Stimulated activated CD4-positive, alpha-beta T cell treated with anti-CD3 and anti-CD28 coated beads, TNF-alpha, amount 100 ng/mL, for 48 hours (primary cell): ENCODE measurements at places on chromosomes 2 and 18.

- no peak for DNase-seq
Observed at GRCh38 chr2:138333121-138333520, 168.4 kb upstream of the SPOPL start.

DNA sequence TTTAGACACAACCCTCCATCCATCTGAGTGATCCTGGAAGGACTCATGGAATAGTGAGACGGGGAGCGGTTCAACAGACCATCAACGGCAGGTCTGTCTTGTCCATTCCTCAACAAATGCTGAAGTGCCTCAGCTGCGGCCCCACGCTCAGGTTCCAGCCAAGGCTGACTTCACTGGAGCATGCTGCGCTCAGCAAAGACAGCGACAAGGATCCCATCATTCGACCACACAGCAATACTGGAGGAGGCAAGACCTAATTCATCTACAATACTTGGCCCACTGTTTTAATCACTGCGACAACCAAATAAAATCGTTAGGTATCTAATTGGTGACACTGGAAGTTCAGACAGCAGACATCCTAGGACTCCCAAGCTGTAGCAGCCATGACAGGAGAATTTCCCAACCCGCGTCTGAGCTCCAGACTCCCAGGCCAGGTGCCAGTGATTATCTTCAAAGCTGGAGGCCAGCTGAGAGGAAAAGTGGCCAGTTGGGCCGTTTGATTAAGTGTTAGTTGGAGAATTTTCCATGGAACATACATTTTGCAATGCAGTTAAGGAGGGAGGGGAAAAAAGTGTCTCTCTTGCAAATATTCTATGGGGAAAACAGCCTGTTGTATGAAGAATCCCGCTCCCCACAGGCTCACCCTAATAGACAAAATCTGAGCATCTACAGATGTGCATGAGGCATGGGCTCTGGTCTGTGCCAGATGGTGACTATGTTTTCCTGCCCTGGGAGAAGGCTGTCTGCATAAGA is 92.5 kb upstream of the SLC35G4 start:
- no peak for DNase-seq

DNA sequence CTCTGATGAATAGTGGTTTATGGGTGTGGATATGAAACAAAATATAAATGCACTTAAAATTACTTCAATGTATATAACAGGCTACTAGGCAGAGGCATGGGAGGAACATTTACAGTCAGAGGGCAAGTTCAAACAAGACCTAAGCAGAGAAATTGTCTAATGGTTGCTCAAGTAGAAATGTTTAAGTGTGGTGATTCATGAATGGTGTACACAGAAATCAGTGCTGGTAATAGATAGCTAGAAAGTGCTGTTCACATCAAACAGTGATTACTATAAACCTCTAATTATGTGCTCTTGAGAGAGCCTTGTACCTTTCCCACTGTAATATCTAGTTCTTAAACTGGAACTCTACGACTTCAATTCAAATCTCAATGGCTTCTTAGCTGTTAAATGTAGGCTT is 485.1 kb downstream of the NRXN1 start:
- DNase-seq: no peak

GRCh38 chr18:44900627-44901026 is 219.9 kb downstream of the SETBP1 start:
- no peak for DNase-seq

GRCh38 chr2:15693926-15694588 is 102.4 kb downstream of the DDX1 start:
- no peak for DNase-seq

GRCh38 chr2:66030553-66030952 is 404.4 kb upstream of the MEIS1 start:
- DNase-seq: no peak

GRCh38 chr2:11159574-11160170 is 4.4 kb downstream of the SLC66A3 start:
- DNase-seq: no peak

GRCh38 chr2:174341995-174342685 is 7.4 kb downstream of the SP9 start:
- DNase-seq: no peak

- DNase-seq: no peak
Observed at GRCh38 chr2:130300258-130300969, 42.3 kb upstream of the IMP4 start.

DNA sequence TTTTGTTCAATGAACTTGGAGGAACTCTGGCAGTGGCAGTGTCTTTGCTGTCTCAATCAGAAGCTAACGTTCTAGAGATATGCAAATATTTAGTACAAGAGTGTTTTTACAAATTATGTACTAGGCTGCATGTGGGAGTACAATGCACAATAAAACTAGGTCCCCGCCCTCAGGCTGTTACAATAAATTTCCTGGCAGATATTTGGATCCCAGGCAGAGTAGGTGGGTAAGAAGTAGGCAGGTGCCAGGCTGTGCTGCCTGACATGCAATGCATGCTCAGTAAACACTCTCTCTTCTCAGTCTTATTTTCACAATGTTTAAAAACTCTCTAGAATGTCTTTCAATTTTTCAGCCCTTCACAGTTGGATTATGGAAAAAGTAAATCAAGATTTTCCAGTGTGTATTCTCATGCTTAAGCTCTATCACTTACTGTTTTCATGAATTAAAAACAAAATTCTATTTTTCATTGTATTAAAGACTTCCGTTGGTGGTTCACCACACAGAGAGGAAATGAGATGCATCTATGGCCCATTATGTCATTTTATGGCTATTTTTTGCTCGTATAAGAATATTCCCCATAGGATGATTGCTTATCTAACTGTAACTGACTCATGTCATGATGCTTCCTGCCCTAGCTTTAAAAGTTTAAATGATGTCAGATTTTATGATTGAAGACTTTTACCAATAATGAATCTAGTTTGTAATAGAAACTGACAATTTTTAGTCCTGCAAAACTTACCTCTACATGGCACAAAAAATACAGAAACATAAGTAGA is 346.1 kb downstream of the RND3 start:
- DNase-seq: no peak

DNA sequence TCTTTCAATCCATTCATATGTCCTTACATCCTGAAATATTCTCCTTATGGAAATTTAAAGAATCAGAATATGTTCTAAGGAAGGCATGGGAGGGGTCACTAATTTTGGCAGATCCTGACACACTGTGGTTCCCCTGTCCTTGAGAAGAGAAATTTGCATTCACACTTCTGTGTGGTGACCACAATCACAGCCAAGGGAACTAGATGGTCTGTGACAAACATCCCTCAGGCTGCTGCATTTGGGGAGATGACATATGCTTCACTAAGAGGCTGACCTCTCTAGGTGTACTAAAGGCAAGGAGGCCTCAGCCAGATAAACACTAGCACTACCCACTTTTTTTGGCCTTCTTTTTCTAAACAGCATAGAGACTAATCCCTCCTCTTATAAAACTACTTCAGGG is 129.6 kb downstream of the MREG start:
- DNase-seq: no peak

GRCh38 chr2:7053650-7054265 is 136.5 kb downstream of the RNF144A start:
- DNase-seq: no peak

DNA sequence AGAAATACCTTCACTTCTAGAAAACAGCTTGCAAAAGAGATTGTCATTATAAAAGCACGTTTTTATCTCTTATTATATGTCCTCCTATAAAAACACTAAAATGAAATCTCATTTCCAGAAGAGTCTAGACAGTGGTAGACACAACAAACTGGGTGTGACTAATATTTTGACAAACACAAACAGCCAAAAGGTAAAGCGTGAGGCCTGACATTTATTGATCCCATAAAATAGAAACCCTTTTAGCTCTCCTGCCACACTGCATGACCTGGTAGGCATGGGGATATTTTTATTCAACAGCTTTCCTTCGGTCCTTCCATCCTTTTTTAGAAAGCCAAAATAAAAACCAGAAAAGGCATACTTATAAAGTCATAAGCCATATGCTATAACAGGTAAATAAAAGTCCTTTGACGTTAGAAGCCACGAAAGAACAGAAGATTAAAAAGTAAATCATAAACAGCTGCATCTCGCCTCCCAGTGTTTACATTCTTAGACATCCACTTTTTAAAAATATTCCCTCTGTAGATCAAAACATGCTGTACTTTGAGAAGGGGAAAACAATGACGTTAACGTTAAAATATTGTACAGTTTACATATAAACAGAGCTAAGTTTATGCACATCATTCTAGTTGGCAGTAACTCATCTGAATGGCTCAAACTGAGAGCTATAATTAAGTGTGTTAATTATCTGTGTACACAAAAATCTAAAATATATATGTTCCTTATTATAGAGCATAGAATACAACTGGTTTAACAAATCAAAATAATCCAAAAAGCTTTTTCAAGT is 44.6 kb downstream of the IRS1 start:
- no peak for DNase-seq

DNA sequence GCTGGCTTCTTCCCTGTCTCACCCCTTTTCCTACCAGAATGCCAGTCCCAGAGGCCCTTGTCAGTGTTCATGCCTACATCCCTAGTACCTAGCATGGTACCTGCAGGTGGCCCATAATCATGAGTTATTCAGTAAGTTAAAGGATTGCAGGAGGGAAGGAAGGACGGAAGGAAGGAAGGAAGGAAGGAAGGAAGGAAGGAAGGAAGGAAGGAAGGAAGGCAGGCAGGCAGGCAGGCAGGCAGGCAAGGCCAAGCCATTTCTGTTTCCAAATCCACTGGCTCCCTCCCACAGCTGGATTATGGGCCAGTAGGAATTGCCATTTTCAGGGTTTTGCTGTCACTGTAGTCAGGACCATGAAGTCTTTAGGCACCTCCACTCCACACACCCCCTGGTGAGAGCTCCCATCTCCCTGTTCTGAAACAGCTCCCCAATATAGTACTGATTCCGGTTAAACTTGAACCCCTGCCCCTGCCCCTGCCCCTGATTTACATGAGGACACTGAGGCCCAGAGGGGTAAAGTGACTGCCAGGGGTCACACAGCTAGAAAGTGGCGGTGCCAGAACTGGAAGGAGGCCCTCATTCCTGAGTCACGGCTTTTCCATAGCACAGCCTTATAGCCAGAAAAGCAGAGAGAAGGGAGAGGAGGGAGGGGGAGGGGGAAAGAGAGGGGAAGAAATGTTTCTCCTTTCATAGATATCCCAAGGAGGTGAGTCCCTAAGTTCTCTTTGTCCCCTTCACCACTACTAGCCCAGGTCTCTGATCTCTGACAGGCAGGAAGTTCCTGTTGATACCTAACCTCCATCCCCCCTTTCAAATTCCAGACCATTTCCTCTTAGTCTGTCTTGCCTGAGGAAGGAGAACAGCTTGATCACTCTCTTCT is 12.2 kb upstream of the TNS1 start:
- DNase-seq: no peak

DNA sequence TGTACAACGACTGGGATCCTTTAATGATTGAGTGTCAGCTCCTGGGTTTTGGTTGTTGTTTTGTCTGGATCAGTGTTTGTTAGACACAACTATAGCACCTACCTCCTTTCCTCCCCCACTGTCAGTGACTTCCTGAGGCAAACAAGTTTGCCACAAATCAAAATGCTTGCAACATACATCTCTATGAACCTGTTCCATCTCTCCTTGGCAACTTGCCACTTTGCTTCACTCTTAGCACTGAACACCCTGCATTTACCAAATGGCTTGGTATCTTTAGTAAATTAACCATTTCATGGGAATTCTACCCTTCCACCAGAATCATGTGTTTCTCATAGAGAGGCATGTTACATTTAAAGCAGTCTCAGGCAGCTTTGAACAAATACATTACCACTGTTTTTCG is 301.1 kb upstream of the TANK start:
- DNase-seq: no peak

DNA sequence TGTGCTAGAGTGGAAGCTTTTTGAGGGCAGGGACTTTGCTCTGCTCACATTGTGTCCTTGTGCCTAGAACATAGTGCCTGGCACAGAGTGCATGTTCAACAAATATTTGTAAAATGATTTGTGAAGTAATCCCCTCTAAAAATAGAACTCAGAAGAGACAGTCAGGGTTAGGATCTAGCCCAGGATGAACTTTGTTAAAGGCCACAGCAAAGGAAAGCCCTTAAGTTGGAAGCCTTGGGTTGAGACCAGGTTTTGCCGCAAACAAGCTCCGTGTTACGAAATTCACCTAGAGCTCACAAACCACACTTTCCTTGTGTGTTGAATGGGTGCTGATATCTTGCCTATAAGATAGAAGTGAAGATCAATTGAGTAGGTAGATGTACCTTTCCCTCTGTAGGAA is 84.2 kb downstream of the SETBP1 start:
- no peak for DNase-seq

DNA sequence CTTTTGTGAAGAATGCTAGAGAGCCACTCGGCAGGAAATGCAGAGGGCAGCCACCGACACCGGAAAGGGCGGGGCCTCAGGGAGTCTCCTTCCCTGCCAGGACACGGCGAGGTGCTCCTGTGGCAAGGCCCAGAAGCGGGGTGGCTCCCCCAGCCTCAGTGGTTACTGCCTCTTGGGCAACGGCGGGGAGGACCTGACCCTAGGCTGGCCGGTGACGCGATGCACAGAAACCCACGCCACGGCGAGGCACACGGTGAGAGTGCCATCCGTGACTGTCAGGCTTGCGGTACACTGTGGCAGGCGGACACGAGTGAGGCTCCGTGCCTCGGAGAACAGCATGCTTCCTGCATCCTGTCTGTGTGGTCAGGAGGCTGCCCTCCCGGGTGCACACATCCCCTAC is 47.8 kb downstream of the ZAP70 start:
- DNase-seq: no peak

GRCh38 chr2:223047260-223047761 is 4.7 kb upstream of the KCNE4 start:
- DNase-seq: no peak

GRCh38 chr2:69977906-69978482 is 16.6 kb upstream of the ASPRV1 start:
- DNase-seq: no peak

DNA sequence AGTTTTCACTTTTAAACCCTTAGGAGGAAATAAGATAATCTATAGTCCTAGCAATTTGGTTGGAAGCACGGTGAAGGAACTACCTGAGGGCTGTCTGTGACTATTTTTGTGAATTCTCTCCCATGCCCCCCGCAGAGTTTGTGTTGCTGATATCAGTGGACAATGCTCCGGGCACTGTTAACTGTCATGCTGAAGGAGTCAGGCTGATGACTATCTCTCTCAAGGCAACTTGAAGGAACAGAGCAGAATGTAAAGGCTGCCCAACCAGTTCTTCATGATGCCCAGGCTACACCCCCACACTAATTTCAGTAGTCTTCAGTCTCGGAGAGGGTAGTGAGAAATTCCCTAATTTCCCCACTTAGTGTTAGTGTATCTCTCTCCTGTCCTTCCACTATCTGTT is 21.6 kb upstream of the RAB6C start:
- DNase-seq: no peak

- DNase-seq: no peak
Observed at GRCh38 chr18:45825258-45826044, at the start of gene SIGLEC15. TSS of gene SIGLEC15 (plus strand) at chr18:45825675. CDS start at chr18:45825729, 54 bp downstream.

GRCh38 chr18:76364282-76365259 is 130.5 kb downstream of the ZNF516 start:
- no peak for DNase-seq

DNA sequence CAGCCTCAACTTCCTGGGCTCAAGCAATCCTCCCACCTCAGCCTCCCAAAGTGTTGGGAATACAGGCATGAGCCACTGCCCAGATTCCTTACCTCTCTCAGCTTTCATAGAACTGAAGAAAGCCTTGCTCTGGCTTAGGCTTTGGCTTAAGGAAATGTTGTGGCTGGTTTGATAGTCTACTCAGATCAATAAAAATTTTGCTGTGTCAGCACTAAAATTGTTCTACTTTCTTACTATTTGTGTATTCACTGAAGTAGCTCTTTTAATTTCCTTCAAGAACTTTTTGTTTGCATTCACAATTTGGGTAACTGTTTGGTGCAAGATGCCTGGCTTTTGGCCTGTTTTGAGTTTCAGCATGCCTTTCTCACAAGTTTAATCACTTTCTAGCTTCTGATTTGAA is 634.0 kb upstream of the FSHR start:
- DNase-seq: no peak

GRCh38 chr2:99700482-99701398 is 210.9 kb upstream of the REV1 start:
- no peak for DNase-seq
